LHCN-M2 (cell line): ENCODE measurements at places on chromosomes 16 and 17. TPM values are rescaled to one million over a fixed set of nuclear protein-coding genes. Genes with fewer than 3 reads are reported as not detected.

The DCAF7 gene
- total RNA-seq: 33.7 and 41.0 TPM in 2 replicates

The SLC39A11 gene
- 8.6 and 16.7 TPM in 2 replicates for total RNA-seq

The HYDIN gene
- under 0.01 TPM in 1 of 2 replicates, not detected in the other for total RNA-seq

The RAD51C gene
- total RNA-seq: 36.7 and 37.5 TPM in 2 replicates

The SPATA32 gene
- total RNA-seq: 0.11 TPM in 1 of 2 replicates, not detected in the other

DNA sequence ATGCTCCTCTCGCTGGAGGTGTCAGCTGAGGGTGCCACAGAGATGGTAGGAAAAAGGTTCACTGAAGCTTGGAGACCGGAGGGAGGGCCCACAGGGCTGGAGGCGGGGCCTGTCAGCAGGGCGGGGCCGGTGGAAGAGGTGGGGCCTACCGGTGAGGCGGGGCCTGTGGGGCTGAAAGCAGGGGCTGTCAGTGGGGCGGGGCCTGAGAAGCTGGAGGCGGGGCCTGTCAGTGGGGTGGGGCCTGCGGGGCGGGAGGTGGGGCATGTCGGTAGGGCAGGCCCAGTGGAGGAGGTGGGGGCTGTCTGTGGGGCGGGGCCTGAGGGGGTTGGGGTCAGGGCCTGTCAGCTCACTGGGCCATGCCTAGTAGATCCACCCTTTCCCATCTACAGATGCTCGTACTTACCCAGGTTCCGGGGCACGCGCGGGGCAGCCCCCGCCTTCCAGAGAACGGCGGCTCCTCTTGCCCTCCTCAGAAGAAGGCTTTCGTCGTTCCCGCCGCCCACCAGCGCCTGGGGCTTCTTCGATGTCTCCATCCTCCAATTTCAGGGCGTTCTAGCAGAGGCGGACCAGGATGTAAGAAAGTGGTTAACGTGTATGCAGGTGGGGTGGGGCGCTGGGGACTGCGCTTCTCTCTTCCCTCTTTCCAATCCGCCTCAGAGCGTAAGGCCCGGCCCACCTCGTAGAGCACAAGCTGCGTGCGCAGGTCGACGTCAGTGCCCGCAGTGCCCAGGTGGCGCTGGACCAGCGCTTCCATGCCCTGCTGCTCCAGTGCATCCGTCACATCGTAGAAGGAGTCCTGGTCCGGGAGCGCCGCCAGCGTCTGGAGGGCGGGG, 9.8 kb downstream of the TMEM208 start:
- peak; percentile 58 for DNase-seq

DNA sequence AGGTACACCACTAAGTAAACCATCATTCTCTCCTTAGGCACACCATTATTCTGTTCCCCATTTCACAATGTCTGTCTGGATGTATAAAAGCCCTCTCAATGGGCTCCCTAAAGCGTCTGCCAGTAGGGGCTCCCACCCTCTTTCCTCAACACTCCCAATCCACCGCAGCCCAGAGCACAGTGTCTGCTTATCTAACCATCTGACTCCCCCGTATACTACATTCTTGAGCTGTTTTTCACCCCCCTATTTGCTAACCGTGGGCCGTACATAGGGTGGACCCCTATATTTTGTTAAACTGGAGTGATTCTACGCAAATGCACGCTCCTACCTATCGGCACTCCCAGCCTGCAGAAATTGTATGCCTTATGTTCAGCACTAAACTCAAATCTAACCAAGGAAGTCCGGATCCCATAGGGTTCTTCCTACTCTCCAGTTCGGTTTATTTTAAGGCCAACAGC, 685 bp upstream of the PSMD3 start:
- DNase-seq: peak; percentile 39

- no peak for DNase-seq
Measured at GRCh38 chr17:79562931-79563210, 48.0 kb downstream of the RBFOX3 start.

DNA sequence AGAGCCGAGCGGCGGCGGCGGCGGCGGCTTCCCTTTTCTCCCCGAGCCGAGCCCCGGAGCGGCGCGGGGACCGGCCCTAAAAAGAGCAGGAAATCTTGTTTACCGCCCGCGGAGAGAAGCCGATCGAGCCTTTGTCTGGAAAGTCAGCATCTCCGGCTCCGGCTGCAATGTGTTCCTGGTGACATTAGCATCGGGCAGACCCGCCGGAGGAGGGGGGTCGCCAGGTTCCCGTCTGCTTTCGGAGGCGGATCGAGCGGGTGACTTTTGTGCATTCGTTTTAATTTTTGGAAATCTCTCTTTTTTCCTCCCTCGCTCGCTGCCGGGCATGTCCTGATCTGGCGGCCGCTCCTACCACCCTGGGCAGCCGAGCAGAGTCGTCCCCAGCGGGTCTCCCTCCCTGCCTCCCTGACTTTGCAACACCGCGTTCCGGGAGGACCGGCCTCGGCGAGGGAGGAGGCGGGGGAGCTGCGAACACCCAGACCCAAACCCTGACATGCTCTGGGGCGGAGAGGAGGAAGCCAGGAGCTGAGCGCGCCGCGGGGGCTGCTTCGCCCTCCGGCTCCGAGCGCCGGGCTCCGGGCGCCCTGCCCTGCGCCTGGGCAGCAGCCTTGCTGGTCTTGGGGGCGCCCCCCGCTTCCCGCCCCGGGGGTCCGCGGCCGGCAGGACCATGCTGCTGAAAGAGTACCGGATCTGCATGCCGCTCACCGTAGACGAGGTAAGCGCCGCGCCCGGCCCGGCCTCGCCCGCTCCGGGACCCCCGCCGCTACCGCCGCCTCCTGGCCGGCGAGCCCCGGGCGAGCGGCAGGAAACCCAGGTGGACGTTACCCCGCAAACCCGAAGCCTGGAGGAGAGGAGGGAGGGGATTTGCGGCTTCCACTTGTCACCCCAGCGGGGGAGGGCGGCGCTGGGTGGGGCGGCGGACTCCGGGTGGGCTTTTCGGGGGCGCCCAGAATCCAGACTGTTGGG, 690 bp downstream of the PITPNC1 start:
- DNase-seq: peak; percentile 17

- no peak for DNase-seq
Measured at GRCh38 chr17:48483004-48483403, 47.8 kb downstream of the HOXB1 start.

DNA sequence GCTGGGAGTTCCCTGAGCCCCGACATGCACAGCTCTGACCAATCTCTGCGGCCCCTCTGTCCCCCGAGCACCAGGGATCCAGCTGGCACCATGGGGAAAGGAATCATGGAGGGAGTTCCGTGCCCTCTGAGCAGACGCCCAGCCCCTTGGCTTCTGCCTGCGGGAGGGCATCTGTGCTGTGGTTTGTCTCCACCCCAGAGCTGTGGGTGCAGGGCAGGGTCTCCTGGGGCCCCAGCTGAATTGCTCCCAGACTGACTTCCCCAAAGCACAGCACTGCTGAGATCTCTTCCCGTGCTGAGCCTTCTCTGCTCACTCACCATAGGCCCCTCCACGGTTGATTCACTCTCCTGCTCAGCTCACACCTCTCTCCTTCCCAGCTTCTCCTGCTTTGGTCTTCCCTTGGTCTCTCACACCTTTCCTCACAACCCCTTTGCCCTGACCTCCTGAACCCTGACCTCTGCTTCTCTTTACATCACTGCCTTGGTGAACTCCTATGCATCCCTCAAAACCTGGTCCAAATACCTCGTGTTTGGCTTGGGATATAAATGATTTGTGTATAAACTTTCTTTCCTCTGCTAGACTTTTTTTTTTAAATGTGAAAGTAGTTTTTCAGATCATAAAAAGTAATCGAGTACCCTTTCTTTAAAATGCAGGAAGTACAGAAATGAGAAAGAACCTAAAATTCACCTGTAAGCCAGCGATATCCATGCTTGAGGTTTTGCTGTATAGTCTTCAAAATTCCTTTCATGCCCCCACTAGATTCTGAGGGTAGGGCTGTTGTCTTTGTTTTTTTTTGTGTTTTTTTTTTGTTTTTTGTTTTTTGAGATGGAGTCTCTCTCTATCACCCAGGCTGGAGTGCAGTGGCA, 265.3 kb downstream of the SEC14L1 start:
- DNase-seq: peak; percentile 37

DNA sequence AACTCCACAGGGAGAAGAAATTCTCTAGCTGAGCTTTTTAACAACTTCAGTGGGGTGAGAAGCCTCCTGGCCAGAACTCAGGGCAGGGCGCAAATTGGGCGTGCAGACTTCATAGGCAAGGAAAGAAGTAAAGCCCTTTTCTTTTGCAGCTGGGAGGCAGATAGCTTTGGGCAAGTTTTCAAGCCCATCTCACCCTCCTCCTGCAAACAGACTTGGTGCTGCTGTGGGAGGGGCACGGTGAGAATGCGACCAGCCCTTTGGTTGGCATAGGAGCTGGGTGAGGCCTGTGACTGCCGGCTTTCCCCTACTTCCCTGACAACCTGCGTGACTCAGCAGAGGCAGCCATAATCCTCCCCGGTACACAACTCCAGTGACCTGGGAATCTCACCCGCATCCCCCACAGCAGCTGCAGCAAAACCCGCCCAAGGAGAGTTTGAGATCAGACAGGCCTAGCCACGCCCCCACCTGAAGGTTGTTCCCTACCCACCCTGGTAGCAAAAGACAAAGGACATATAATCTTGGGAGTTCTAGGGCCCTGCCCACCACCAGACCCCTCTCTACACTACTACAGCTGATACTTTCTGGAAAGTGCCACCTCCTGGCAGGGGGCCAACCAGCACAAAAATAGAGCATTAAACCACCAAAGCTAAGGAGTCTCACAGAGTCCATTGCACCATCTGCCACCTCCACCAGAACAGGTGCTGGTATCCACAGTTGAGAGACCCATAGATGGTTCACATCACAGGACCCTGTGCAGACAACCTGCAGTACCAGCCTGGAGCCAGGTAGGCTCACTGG, 195.5 kb upstream of the CCL2 start:
- no peak for DNase-seq

GRCh38 chr17:1440921-1441320, 15.1 kb downstream of the CRK start:
- DNase-seq: no peak

GRCh38 chr17:37458805-37459204, 30.9 kb upstream of the DUSP14 start:
- DNase-seq: peak; percentile 94

GRCh38 chr17:41972571-41973407, 6.2 kb downstream of the CNP start:
- DNase-seq: peak; percentile 93

DNA sequence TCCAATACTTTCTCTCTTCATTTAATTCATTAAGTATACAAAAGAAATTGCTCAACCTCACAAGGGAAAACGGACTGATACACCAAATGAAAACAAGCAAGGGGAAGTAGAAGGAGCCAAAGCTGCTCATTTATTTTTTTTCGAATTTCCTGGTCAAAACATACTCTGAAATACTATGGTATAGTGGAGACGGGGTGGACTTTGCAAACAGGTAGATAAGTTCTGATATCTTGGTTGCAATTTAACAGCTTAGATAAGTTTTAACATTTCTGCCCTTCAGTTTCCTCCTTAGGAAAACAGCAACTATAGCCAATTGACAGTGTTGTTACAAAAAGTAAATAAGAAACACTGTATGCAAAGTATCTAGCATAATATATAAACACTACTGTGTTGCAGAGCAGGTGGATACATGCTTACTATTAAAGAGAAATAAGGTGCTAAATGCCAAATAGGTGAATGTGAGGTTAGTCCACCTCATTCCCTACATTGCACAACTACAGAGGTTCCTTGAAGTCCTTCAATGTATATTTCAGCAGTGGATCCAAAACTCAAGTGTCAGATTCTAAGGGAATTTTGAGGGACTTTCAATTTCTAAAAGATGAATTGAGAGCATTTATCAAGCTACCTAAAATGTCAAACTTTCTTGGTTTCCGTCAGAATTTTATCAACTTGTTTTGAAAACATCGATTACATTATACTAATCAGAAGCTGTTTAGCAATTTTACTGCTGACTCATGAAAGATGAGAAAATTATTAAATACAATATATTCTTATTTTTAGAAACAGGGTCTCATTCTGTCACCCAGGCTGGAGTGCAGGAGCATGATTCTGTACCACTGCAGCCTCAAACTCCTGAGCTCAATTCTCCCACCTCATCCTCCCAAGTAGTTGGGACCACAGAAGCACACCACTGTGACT, 11.0 kb downstream of the CCDC47 start:
- DNase-seq: no peak

GRCh38 chr16:67961551-67961957, 6.9 kb downstream of the SLC12A4 start:
- no peak for DNase-seq

- no peak for DNase-seq
Measured at GRCh38 chr17:36901506-36901905, 35.8 kb upstream of the LHX1 start.

DNA sequence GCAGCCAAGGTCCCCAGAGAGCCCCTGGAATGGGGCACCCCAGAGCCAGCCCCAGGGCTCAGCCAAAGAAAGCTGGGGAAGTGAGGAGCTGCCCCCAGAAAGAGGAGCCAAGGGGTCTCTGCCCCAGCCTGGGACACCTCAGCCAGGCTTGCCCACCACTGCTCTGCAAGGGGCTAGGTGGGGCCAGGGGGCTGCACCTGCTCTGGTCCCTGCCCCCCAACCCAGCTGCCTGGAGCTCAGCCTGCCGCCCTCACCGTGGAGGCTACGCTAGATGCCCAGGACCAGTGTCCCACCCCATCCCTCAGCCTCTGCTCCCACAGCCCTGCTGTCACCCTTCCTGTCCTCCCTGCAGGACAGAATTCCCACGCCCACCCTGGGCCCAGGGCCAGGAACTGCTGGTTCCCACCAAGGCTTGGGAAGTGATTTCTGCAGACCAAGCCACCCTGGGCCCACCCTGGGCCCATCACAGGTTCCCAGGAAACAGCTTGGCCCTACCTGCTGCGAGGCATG, 28.1 kb upstream of the KRT17 start:
- DNase-seq: no peak

DNA sequence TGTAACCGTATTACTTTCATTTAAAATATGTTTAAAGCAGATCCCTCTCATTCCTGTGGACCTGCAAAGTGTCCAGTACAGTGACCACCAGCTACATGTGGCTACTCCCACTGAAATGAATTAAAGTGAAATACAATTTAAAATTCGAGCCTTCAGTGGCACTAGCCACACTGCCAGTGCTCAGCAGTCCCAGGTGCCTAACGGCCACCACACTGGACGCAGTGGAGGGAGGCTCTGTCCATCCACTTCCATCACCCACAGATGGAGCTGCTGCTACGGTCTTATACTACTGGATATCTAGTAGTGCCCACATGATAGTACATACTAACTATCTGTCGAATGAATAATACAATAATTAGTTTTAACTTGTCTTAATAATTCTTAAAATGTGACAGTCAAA, 2.3 kb upstream of the CBX2 start:
- DNase-seq: no peak

DNA sequence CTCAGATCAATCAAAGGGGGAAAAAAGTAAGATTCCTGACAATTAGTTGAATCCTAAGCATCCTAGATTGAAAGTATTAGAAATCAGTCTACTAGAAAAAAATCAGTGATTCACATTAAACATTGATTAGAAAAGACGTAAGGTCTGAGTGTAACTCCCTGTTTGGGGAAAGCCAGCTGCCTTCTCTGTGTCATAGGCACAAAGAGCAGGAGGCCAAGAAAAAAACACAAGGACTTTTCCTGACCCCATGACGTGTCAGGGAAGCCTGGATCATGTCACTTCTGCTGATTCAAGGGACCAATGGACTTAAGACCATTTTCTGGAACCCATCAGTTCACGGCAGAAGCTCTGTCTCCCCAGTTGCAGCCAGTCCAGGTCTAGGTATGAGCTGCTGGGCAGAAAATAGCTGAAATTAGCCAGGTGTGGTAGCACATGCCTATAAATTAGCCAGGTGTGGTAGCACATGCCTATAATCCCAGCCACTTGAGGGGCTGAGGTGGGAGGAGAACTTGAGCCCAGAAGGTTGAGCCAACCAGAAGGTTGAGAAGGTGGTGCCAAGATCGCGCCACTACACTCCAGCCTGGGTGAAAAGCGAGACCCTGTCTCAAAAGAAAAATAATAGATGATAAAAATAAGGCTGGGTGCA, 35.9 kb downstream of the RANBP10 start:
- peak; percentile 16 for DNase-seq

- peak; percentile 62 for DNase-seq
Measured at GRCh38 chr16:57113042-57113453, 20.7 kb downstream of the CPNE2 start.
